ENCODE measurements at places on chromosomes 6 and 20. TPM values are rescaled to one million over a fixed set of nuclear protein-coding genes. Genes with fewer than 3 reads are reported as not detected.

TMEM74B gene
- total RNA-seq: 9.4 TPM

PDE7B gene
- 9.2 TPM for total RNA-seq

SEMG1 gene
- not detected for total RNA-seq

HCRTR2 gene
- total RNA-seq: 0.16 TPM

PACSIN1 gene
- 0.37 TPM for total RNA-seq

GRIK2 gene
- total RNA-seq: 6.2 TPM

DNA sequence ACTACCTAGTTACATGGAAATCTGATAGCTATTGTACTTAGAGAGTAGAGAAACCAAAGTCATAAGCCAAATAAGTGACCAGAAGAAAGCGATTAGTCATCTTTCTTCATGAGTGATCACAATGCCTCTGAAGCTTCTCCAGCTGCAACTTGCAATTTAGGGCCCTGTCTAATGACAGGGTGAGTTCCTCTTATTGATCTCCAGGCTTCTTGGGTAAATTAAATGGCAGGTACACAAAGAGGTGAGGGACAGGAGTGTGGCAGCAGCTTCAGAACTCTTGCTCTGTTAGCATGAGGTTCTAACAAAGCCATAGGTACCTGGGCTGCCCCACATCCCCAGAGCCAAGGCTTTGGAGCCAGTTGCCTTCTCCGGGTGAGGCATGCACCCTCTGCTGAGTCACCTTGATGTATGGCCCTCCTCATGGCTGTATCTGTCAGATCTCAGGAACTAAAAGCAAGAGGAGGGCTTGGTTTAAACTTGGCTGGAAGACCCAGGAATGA is 60.8 kb downstream of the PRDM1 start:
- no peaks in the 10 kb centered on the region for H3K27me3 ChIP-seq
- H3K27ac ChIP-seq: no peak overlapping the region
- H3K4me1 ChIP-seq: no peaks in the 10 kb centered on the region
- H3K36me3 ChIP-seq: no peaks in the 10 kb centered on the region

- peak overlapping the region; percentile 98 for H3K27ac ChIP-seq
- H3K4me3 ChIP-seq: peak overlapping the region; percentile 56
- peak; percentile 72 for DNase-seq
- no peaks in the 10 kb centered on the region for H3K27me3 ChIP-seq
- H3K36me3 ChIP-seq: no peaks in the 10 kb centered on the region
Measured at GRCh38 chr20:31719644-31720485, 2.8 kb downstream of the BCL2L1 start.

GRCh38 chr6:2542101-2542857 is 208.4 kb downstream of the MYLK4 start:
- H3K4me3 ChIP-seq: no peak overlapping the region
- H3K27ac ChIP-seq: peak overlapping the region; percentile 89
- H3K4me1 ChIP-seq: peaks cover 12% of the 10 kb centered on the region
- no peaks in the 10 kb centered on the region for H3K27me3 ChIP-seq
- no peaks in the 10 kb centered on the region for H3K36me3 ChIP-seq

DNA sequence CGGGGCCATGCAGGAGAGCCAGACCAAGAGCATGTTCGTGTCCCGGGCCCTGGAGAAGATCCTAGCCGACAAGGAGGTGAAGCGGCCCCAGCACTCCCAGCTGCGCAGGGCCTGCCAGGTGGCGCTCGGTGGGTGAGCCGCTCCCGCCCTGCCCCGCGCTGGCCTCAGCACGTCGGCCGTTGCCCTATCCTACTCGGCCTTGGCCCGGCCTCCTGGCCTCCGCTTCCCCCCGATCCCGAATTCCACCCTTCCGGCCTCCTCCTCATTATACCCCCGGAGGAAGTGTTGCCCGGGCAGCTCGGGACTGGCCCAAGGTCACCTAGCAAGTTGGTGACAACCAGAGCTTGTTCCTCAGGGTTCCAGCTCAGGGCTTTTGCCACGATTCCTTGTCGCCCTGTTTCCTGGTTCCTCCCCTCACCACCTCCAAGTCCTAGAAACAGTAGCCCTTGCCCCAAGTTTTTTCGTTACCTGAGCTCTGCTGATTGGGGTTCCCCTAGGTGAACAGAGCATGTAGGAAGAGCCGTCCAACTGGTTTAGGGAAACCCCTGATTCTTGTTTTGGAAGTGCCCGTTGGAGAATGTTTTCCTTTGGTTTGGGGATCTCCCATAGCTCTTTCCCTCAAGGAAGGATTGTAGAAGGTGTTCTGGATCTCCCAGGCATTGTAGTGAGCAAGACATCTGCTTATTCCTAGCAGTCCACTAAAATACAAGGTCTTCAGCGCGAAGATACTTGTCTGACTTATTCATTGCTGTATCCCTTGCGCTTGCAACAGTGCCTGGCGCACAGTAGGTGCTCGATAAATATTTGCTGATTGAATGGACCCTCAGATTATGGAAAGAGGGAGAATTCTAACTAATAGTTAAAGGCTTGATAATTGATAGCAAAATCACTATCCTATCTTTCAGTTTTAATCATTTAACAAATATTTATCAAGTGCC is 641 bp downstream of the ARFGEF2 start:
- no peaks in the 10 kb centered on the region for H3K27me3 ChIP-seq
- no peaks in the 10 kb centered on the region for H3K36me3 ChIP-seq
- H3K4me3 ChIP-seq: peak overlapping the region; percentile 85
- DNase-seq: peak; percentile 75

DNA sequence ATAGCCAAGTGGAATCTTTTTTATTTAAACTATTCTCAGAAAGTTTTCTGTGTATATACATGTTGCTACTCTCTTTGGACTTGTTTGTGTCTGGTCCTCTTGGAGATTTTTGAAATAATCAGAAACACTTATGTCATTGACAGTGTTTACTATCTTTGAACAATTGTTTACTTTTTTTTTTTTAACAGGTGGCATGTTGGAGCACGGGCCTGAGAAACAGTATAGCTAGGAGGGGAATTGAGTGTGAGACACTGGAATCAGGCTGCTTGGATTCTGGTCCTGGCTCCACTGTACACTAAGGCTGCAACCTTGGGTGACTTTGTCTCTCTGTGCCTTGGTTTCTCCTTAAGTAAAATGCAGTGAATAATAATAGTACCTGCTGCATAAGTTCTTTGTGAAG is 279.6 kb downstream of the PRL start:
- H3K27ac ChIP-seq: no peak overlapping the region
- no peaks in the 10 kb centered on the region for H3K4me1 ChIP-seq
- no peaks in the 10 kb centered on the region for H3K27me3 ChIP-seq

DNA sequence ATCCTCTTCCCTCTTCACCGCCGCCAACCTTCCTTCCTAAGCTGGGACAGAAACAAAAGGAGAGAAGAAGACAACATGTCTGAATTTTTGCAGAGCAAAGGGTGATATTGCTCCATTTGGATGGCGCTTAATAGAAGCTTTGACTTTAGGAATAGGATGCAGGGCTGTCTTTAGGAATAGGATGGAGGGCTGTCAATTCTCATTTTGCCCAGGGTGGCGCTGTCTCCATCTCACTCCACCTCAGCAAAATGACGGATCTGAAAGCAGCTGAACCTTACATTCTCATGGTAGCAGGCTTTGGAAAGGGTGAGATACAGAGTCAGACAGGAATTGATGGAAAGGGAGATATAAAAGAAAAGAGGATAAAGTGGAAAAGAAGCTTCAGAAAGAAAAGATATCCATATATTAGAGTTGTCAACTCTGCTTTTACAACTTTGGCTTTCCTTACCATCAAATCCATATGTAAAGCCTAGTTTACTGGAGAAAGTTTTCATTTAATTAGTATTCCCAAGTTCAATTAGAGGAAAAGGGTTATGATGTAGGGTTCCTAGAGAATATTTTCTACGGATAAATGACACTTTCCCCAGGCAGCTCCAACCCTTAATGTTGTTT is 2.4 kb downstream of the MTCL3 start:
- peaks cover 10% of the 10 kb centered on the region for H3K4me1 ChIP-seq
- no peak overlapping the region for H3K27ac ChIP-seq
- H3K4me3 ChIP-seq: peak overlapping the region; percentile 79
- peaks cover 87% of the 10 kb centered on the region for H3K27me3 ChIP-seq
- no peaks in the 10 kb centered on the region for H3K36me3 ChIP-seq

DNA sequence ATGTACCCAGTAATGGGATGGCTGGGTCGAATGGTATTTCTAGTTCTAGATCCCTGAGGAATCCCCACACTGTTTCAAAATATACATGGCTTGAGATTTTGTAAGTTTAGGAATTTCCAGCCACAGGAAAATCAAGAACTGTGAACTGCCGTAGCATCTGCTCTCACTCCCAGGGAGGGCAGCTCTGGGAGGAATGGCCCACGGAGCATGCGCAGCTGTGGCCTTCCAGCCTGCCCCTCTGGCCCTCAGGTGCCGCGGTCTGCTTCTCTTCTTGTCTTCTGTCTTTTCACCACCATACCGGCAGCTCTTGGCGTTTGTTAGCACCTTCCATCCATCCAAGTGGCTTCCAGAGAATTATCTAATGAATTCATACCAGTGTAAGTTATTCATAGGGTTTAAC is 19.9 kb upstream of the EXOC2 start:
- peaks cover 8% of the 10 kb centered on the region for H3K27me3 ChIP-seq
- H3K27ac ChIP-seq: no peak overlapping the region
- no peaks in the 10 kb centered on the region for H3K36me3 ChIP-seq

- H3K27me3 ChIP-seq: no peaks in the 10 kb centered on the region
- H3K4me3 ChIP-seq: no peak overlapping the region
- H3K36me3 ChIP-seq: no peaks in the 10 kb centered on the region
- DNase-seq: no peak
- no peak overlapping the region for H3K27ac ChIP-seq
Measured at GRCh38 chr20:17992847-17993513, 24.2 kb downstream of the MGME1 start.

GRCh38 chr6:132085731-132086130 is 134.6 kb upstream of the CCN2 start:
- DNase-seq: no peak
- no peaks in the 10 kb centered on the region for H3K36me3 ChIP-seq
- H3K4me3 ChIP-seq: no peak overlapping the region
- H3K27ac ChIP-seq: peak overlapping the region; percentile 82
- no peaks in the 10 kb centered on the region for H3K27me3 ChIP-seq

- no peak overlapping the region for H3K4me3 ChIP-seq
- no peaks in the 10 kb centered on the region for H3K4me1 ChIP-seq
- no peaks in the 10 kb centered on the region for H3K36me3 ChIP-seq
- DNase-seq: no peak
- H3K27me3 ChIP-seq: no peaks in the 10 kb centered on the region
Measured at GRCh38 chr20:11496380-11496779, 421.3 kb upstream of the BTBD3 start.

- H3K27me3 ChIP-seq: no peaks in the 10 kb centered on the region
- no peak overlapping the region for H3K27ac ChIP-seq
- no peaks in the 10 kb centered on the region for H3K36me3 ChIP-seq
- no peaks in the 10 kb centered on the region for H3K4me1 ChIP-seq
- DNase-seq: no peak
- H3K4me3 ChIP-seq: no peak overlapping the region
Measured at GRCh38 chr6:116115781-116116180, 10.2 kb downstream of the COL10A1 start.

GRCh38 chr6:35185302-35185681 is 28.5 kb upstream of the SCUBE3 start:
- H3K36me3 ChIP-seq: no peaks in the 10 kb centered on the region
- peak; percentile 70 for DNase-seq
- no peaks in the 10 kb centered on the region for H3K27me3 ChIP-seq
- no peak overlapping the region for H3K4me3 ChIP-seq

- H3K27ac ChIP-seq: no peak overlapping the region
- H3K4me1 ChIP-seq: no peaks in the 10 kb centered on the region
- DNase-seq: no peak
Measured at GRCh38 chr6:25112322-25112773, 166.8 kb upstream of the CARMIL1 start.

DNA sequence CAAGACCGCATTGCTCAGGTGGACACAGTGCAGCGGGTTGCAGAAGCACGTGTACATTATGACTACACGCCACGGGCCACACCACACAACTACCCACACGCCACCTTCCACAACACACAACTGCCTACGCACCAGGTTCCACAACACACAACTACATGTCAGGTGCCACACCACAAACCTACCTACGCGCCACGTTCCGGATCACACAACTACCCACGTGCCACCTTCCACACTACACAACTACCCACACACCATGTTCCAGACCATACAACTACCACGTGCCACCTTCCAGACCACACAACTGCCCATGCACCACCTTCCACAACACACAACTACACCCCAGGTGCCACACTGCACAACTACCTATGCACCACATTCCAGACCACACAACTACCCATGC is 20.5 kb downstream of the THBS2 start:
- no peaks in the 10 kb centered on the region for H3K27me3 ChIP-seq
- H3K4me3 ChIP-seq: no peak overlapping the region
- no peak overlapping the region for H3K27ac ChIP-seq

DNA sequence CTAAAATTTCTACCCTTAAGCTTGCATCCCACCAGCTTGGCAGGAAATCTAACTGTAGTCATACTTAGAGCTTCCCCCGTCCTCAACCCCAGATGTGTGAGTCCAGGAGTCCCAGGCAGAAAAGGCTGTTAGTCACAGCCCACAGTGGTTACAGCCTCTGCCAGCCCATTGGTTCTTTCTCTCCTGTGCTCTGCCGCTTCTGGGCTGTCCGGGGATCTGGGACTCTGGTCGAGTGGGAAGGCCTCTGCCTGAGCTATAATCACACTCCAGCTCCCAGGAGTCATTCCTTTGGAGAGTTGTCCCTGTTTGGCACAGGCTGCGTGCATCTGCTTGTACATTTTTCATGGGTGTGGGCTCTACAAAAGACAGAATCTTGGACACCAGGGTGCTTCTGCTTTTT is 45.6 kb upstream of the FYN start:
- no peak for DNase-seq
- H3K4me3 ChIP-seq: no peak overlapping the region
- H3K36me3 ChIP-seq: no peaks in the 10 kb centered on the region
- no peaks in the 10 kb centered on the region for H3K27me3 ChIP-seq
